Purkinje cell (primary cell): ENCODE measurements at places on chromosomes 13 and 19. TPM values are rescaled to one million over a fixed set of nuclear protein-coding genes. Genes with fewer than 3 reads are reported as not detected.

Gene OR7D2
- not detected in 2 replicates for polyA plus RNA-seq

Gene PTGER1
- not detected in 2 replicates for polyA plus RNA-seq

Gene SHISA2
- polyA plus RNA-seq, result 19.1 and 20.1 TPM in 2 replicates

Gene CD33
- not detected in 2 replicates for polyA plus RNA-seq

Gene MLLT1
- 0.87 and 1.8 TPM in 2 replicates for polyA plus RNA-seq

Gene SCN1B
- polyA plus RNA-seq, result 1.9 and 2.0 TPM in 2 replicates

Gene TEX26
- polyA plus RNA-seq, result 0.70 and 7.1 TPM in 2 replicates
